ENCODE measurements at places on chromosomes 4 and X.

DNA sequence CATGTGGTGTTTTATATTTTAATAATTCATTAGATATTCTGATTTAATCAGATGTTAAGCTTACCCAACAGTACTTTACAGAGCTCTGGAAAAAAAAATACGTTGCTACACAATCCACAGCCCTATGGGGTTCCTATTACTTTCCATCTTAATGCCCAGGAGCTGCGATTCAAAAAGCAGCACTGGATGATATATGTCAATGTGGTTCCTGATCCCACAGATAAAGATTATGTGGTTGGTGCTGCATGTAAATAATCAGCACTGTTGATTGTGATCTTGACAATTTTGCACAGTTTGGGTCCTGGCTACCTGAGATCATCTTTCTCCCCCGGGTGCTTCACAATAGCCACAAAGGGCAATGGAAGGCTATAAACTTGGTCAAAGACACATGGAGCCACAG is 72.7 kb upstream of the DCLK2 start:
- no peak for DNase-seq

GRCh38 chr4:131248314-131248713 is 1900.8 kb upstream of the PCDH10 start:
- DNase-seq, result no peak

GRCh38 chr4:112189754-112190153 is 41.8 kb upstream of the AP1AR start:
- no peak for DNase-seq

DNA sequence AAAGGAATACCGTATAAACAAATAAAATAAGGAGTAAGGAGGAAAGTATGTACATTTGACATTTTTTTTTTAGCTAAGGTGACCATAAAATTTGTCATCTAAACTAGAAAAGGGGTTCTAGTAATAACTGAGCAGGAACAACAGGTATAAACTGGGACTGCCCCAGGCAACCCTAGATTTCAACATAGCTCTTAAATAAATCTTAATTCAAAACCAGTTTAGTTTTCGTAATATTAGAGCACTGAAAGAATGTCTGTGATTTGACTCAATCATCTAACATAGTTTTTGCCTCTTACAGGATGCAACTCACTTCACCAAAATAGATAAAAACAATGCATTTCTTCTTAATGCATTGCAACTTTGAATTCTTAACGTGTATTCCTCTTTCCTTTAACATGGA is 257.7 kb downstream of the ADAMTS3 start:
- DNase-seq, result no peak

GRCh38 chr4:173074501-173074946 is 94.1 kb upstream of the GALNT7 start:
- DNase-seq, result no peak

DNA sequence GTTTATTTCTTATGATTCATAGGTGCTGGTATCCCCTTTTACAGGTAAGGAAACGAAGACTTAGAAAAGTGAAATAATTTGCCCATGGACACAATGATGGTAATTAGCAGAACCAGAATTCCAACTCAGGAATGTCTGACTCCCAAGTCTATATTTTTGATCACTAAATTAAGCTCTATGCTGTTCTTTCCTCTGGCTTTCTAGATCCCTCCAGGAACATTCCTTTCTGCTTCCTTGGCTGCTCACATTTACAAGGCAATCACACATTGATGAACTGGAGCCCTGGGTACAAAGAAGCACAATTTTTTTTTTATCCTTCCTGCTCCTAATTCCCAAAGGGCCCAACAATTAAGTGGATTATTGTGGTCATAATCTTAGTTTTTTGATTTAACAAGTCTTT is 7.0 kb upstream of the CDKN2AIP start:
- no peak for DNase-seq

GRCh38 chr4:99301376-99302164 is 10.8 kb upstream of the ADH1A start:
- DNase-seq, result no peak

- no peak for DNase-seq
Measured at GRCh38 chrX:30812326-30812725, 76.7 kb downstream of the TAB3 start.

DNA sequence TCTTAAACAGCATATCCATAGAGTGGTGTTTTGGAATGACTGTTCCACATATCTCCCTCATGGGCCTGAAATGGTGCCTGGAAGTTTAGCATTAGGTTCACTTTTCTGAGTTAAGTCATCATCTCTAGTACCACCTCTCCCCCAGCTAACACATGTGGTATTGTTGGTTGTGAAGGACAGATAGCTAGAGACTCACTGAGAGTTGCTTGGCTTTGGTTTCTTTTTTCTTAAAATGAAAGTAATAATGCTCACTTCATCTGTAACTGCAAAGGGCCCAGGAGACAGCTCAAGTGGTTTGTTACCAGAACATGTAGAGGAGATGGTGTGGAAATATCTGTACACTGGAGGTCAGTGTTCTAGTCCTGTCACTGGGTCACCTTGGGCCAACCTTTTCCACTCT is 90.9 kb downstream of the EFNB1 start:
- DNase-seq, result no peak

DNA sequence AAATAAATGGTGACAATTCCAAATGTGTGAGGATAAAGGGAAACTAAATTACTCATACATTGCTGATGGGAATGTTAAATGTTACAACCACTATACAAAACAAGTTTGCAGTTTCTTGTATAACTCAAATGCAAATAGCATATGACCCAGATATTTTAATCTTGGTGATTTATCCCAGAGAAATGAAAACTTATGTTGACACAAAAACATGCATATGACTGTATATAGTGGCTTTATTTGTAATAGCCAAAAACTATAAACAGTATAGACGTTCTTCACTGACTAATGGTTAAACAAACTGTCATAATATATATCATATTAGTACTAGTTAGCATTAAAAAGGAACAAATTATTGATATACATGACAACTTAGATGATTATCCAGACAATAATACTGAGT is 619.2 kb downstream of the PDHA2 start:
- DNase-seq, result no peak

DNA sequence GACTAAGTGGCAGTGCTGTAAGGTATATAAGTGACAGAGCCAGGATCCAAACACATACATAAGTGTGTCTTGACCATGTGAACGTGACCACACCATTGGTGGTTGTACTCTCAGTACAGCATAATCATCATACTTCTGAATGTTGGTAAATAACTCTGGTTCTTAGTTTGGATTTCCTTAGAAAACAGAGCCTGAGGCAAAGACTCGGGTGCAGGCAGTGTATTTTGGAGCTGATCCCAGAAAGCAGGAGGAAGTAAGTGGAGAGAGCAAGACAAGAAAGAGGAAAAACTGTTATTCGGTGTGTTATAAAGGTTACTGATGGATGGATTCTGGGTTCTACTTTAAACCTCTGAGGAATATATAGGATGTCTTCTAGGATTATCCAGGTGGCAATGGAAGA is 127.9 kb downstream of the SLC39A8 start:
- no peak for DNase-seq

DNA sequence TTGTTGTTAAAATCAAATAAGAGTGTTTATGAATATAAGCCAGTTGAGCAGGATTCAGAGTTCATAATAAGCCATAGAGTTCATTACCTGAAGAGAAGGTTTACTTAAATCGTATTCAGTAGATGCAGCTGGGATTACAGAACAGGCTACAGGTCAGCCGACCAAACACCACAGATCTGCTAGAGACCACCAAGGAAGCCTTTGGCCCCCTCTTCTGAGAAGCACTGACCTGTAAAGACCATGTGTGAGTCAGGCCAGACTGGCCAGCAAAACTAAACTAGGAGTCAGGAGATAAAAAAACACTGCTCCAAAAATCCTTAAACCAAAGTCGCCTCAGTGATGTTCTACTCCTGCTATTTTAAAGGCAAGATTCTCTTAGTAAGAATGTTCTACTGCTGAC is 1125.5 kb downstream of the FAT4 start:
- DNase-seq, result no peak

- no peak for DNase-seq
Measured at GRCh38 chr4:67918428-67918827, 34.6 kb upstream of the TMPRSS11D start.

- no peak for DNase-seq
Measured at GRCh38 chr4:127856813-127857447, 23.8 kb upstream of the PLK4 start.

DNA sequence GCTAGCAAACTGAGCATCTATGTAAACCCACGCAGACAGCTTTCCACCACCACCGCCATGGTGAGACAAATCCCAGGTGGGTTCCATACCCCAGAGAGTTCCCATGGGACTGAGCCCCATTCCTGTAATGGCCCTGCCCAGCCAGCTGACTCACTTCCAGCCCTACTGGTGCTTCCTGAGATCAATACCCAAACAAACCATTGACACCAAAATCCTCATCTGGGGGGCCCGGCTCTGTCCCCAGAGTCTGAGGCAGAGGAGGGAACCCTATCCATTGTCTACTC is 30.1 kb upstream of the JAKMIP1 start:
- DNase-seq, result no peak

DNA sequence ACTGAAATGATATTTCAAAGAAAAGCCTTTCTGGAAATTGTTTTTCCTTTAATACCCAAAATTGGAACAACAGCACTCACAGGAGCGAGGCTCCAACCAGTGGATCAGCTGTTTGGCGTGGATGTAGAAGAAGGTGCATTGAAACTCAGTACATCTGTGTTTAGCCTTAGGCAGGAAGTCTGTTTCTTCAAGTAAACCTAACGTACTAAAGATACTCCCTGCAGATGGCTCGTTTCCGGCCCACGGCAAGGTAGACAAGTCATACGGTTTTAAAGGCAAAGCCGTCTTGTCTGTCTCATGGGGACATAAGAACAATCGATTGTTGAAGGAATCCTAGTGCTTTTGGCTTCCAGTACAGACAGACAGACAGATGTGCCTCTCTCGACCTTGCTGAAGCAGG is 50.0 kb upstream of the CLCN4 start:
- no peak for DNase-seq

DNA sequence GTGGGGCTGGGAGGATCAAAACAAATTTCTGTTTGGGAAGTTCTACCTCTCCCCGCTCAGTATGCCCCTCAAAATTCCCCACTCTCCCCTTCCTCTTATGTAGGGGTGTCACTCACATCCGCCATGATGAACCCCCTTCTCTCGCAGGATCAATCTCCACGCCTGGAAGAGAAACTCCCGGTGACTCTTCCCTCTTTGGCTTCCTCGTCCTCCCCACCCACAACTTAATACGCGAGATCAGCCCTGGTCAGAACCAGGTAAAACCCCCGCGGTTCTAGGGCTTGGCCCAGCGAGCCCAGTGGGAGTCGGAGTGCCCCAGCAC is 427 bp downstream of the LAMTOR3 start:
- no peak for DNase-seq

GRCh38 chr4:84852081-84852480 is 114.4 kb downstream of the WDFY3 start:
- no peak for DNase-seq

- no peak for DNase-seq
Measured at GRCh38 chr4:86910369-86910768, 18.1 kb upstream of the C4orf36 start.

DNA sequence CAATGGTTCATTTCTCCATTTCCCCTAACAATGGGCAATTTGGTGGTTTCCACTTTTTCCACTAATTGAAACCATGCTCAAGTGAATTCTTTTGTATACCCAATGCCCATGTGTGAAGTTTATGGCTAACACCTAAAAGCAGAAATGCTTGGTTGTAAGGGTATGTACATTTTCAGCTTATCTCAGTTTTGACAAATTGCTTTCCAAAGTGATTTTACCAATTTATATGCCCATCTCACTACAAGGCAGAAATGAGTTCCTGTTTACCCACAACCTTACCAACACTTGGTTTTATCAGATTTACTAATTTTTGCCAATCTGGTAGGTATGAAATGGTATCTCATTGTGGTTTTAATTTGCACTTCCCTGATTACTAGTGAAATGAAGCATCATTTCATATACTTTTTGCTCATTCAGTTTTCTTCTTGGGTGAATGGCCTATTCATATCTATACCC is 14.8 kb downstream of the GPR34 start:
- no peak for DNase-seq

DNA sequence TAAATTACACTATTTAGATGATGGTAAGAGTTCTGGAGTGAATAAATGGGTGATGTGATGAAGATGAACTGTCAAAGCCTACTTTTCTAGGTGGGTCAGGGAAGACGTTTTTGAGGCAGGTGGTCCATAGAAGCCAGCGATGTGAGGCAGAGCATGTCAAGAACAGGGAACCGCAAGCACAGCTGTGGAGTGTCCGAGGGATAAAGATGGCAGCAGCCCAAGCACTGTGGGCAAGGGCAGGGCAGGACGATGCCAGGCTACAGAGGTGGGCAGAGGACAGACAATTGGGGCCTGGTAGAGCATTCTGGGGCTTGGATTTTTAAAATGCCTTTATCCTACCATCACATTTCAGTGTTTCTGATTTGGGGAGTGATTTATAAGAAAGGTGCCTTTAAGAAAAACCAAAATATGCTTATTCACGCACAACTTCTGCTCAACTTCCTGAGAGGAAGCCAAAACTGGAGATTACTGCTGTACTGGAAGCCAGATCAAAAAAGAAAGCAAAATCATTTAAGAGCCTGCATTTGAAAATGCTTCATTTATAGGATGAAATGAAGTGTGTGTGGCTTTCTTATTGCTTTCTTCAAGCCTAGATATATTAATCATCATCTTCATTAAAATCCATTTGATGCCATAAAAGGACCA is 119.0 kb upstream of the WDR17 start:
- no peak for DNase-seq

DNA sequence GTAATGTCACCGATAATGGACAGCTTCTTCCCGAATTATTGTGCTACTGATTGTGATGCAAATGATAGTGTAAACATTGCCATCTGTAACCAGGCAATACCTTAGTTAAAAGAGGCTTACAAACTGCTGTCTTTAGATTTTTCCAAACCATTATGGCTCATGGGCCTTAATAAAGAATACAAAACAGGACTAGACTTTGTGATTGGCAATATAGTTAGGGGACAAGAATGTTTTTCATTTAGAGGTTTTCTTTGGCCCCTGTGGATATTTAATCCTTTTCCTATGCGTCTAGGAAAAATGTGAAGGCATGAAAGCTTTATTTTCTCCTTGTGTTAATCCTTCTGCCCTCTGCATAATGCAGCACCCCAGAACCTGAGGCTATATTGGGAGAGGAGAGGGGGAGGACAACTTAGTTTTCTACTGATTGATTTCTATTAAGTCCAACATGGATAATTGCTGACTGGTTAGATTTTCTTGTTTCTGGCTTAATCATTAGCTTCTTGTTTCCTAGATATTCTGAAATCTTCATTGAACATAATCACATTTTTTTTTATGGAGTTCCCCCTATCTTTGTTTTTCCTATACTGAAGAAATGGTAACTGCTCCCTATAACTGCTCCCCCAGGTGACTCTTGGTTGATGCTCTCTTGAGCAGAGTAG is 1.9 kb downstream of the PRPS1 start:
- DNase-seq, result no peak

DNA sequence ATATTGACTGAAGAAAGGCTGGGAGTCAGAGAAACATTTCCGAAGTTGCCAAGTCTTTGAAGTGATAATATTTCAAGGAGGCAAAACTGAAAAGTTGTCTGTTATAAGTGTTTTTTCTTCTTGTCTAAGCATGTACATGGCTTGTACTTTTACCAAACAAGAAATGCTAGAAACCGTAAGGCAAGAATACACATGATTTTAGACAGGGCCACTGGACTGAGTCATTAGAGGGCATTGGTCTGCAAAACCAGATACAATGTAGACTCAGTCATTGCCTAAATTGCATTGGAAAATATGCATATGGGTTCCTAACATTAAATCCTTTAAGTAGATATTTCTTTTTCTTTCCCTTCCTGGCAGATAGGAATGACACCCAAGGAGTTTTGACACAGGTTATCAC is 284.9 kb upstream of the PUDP start:
- no peak for DNase-seq

GRCh38 chrX:374596-374995 is 12.1 kb downstream of the PPP2R3B start:
- DNase-seq, result no peak

- no peak for DNase-seq
Measured at GRCh38 chr4:21885770-21886169, 62.8 kb downstream of the KCNIP4 start.
